Muscle of leg (tissue), 16 donors: ENCODE measurements at places on chromosomes 1 and 21. TPM values are rescaled to one million over a fixed set of nuclear protein-coding genes. Genes with fewer than 3 reads are reported as not detected.

KPRP gene
- not detected for total RNA-seq

C4BPA gene
- total RNA-seq, result 0.09 TPM

- no peak overlapping the region for H3K4me3 ChIP-seq
- H3K36me3 ChIP-seq, result no peaks in the 10 kb centered on the region
- H3K4me1 ChIP-seq, result peaks cover 8% of the 10 kb centered on the region
- no peak overlapping the region for H3K27ac ChIP-seq
Measured at GRCh38 chr1:7371926-7372325, 399.2 kb upstream of the VAMP3 start.

SPRR2A gene
- not detected for total RNA-seq

- no peak overlapping the region for H3K4me3 ChIP-seq
- peaks cover 16% of the 10 kb centered on the region for H3K36me3 ChIP-seq
- H3K27ac ChIP-seq, result no peak overlapping the region
- no peaks in the 10 kb centered on the region for H3K4me1 ChIP-seq
- H3K27me3 ChIP-seq, result no peaks in the 10 kb centered on the region
Measured at GRCh38 chr1:147627435-147628110, 42.8 kb downstream of the ACP6 start.
